ENCODE measurements at places on chromosomes 1 and 21.

- peak; percentile 100 for DNase-seq
These were observed 110.5 kb downstream of the HHAT start for GRCh38 chr1:210438928-210439841.

GRCh38 chr1:110384581-110385321 lies 6.1 kb downstream of the SLC16A4 start:
- no peak for DNase-seq

DNA sequence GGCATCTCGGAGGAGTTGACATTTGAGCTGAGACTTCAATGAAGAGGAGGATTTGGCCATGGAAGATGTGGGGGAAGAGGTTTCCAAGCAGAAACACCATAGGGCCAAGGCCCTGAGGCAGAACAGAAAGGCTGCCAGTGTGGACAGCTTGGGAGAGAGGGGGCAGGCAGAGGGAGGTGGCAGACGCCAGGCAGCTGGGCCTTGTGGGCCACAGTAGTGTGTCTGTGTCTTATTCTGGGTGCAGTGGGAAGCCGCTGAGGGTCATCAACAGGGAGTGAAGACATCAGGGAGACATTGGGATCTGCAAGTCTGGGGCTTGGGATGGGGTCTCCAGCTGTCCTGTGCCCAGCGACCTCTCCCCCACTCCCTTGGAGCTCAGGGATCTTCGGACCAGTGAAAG lies 96.8 kb downstream of the LACTBL1 start:
- DNase-seq = no peak

GRCh38 chr21:42019101-42019605 lies 9.0 kb upstream of the ZBTB21 start:
- no peak for DNase-seq

DNA sequence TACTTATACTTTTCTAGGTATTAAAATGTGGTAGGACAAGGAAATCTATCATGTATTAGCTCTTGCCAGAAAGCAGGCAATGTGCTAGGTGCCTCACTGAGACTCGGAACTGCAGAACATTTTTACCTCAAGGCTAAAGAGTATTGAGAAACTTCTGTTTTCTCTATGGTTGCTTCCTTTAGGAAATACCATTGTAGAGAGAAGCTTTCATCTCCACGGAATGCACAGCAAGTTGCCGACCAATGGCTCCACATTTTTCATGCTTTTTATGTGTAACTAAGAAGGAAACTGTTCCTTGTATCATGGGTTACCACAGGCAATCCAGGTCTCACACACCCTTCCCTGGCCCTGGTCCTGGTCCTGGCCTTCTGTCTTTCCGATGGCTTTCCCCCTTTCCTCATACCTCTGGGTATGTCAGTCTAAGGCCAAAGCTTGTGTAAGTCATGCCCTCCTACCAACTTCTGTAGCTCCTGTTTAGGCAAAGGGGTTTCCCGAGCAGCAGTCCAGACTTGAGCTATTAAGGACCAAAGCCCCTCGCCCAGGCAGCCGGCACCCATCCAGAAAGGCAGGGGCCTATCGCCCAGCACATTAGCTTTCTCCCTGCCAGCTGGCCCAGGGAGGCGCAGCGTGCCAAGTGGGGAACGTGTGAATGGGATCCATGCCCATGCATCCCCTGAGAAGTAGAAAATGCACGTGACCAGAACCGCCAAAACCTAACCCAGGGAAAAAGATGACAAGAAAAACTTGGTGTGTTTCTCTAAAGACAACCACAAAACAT lies 225.0 kb downstream of the PBX1 start:
- no peak for DNase-seq

DNA sequence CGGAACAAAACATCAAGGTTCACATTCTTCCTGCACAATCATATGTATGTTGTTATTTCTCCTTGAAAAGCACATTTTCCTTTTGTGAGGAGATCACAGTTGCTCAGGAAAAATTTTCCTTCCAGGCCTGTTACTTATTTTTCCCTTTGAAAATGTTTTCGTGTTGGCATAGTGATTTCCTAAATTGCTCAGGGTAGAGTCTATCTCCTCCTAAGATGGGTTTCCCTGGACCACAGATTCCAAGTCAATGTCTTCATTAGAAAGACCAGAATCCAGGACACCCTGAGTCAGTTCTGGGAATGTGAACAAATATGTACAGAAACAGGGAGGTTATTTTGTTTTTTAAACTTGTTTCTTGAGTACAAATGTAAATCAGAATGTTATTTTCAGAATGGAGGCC lies 94.3 kb upstream of the C1orf105 start:
- DNase-seq = no peak

- no peak for DNase-seq
These were observed 22.4 kb downstream of the CNIH4 start for GRCh38 chr1:224378855-224379631.
